ENCODE measurements at places on chromosomes 13 and 19.

DNA sequence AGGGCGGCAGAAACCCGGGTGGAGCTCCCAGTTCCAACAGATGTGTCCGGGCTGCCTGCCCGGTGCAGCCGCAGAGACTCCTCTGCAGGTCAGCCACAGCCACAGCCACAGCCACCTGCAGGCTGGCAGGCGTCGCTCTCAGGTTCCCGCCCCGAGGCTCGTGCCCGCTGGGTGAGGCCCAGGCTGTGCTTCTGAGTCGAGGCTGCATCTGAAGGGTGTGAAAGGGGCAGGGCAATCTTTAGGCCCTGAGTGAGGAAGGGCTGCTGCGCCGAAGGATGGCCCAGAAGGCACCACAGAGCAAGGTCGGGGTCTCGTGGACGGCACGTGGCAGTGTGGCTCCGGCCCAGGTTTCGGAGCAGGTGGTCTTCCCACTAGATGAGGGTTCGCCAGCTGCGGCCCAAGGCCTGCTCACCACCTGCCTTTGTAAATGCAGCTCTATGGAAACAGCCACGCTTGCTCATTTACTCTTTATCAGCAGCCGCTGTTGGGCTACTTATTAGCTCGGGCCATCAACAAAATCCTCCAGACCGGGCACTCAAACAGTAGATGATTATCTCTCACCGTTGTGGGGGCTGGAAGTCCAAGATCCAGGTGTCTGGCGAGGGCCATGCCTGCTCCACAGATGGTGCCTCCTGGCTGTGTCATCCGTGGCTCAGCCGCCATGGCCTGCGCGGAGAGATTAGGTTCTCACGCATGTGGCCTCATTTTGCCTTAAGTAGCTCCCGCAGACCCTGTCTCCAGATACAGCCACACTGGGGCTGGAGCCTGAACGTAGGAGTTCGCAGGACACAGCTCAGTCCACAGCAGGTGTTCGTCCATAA is 40.3 kb upstream of the TFDP1 start:
- no peak for DNase-seq

DNA sequence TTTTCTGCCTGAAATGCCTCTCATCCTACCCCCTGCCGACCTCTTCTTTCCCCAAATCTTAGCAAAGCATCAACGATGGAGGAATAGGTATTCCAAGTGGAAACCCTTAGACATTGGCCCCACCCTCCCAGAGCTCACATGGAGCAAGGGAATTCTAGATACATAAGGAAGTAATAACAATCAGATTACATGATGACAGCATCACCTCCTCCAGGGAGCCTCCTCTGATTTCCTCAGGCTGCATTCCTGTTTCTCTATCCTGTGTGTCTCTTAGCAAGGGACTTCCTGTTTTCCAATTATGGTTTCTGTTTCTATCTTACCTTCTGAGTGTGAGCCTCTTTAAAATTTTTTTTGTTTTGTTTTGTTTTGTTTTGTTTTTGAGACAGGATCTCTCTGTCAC is 246.6 kb downstream of the TSHZ3 start:
- DNase-seq = no peak

GRCh38 chr19:54209811-54210494 is 9.3 kb downstream of the RPS9 start:
- DNase-seq = no peak

GRCh38 chr19:38812009-38812840 is 520 bp downstream of the LGALS4 start:
- no peak for DNase-seq

- no peak for DNase-seq
Measured at GRCh38 chr13:96238861-96239260, 149.0 kb downstream of the HS6ST3 start.

DNA sequence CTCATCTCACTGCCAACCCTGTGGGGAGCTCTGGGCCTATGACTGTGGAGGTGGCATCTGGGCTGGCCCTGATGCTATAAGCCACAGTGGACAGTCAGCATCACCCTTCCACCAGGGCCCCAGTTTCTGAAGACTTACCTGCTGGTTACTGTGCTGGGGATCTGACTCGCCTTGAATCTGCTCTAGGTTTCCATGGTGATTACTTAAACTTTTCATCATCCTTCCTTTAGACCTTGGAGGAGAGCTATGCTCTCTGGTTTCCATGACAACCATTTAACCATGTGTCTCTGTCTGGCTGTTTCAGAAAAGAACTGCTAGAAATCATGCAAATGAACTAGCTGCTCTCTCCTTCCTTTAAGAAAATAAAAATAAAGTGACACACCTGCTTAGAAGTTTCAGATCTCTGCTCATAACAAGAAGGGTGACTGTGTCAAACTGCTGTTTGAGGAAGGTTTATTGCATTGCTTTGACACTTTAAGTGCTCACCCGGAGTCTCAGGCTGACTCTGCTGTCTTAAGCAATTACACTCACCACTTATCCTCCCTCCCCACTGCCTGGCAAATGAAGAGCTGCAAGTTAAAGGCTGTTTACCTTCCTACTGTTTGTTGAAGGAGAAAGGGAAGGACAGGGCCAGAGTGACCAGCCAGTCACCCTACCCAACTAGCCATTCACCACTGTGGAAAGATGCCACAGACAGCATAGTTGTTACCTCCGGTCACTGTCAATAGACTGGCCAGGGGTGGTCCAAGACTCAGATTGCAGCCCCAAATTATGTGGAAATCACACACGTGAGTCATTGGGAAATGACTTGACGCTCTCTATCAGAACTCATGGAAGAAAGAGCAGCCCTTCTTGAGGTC is 87.6 kb downstream of the HSPH1 start:
- DNase-seq = no peak

GRCh38 chr19:35890113-35890650 is 10.2 kb downstream of the NFKBID start:
- no peak for DNase-seq

GRCh38 chr19:28519952-28520861 is 692.7 kb downstream of the UQCRFS1 start:
- DNase-seq = no peak

DNA sequence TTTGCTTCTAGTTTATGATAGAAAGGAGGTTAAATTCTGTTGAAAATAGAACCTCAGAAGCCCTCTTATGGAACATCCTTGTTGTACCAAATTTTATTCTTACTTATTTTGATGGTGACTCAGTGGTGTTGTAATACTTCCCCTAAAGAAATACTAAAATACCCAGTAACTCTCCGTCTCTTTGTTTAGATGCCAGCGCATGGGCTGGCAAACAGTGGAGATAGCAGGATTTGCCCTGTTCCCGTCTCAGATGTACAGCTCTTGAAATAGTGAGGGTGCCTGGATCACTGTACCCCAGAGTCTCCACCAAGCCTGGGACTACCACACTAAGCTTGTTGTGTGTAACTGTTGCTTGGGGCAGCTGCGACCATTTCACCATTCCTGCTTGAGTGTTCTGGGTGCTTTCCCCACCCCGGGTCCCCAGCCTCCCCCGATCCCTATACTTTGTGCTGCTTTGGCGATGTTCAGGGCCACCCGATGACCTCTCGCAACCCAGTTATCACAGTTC is 67.0 kb upstream of the TEX29 start:
- no peak for DNase-seq

DNA sequence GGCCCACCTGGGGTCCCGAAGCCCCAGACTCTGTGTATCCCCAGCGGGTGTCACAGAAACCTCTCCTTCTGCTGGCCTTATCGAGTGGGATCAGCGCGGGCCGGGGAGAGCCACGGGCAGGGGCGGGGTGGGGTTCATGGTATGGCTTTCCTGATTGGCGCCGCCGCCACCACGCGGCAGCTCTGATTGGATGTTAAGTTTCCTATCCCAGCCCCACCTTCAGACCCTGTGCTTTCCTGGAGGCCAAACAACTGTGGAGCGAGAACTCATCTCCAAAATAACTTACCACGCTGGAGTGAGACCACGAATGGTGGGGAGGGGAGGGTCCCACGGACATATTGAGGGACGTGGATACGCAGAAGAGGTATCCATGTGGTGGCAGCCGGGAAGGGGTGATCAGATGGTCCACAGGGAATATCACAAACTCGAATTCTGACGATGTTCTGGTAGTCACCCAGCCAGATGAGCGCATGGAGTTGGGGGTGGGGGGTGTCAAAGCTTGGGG is 1.0 kb upstream of the ICAM5 start:
- DNase-seq = no peak

DNA sequence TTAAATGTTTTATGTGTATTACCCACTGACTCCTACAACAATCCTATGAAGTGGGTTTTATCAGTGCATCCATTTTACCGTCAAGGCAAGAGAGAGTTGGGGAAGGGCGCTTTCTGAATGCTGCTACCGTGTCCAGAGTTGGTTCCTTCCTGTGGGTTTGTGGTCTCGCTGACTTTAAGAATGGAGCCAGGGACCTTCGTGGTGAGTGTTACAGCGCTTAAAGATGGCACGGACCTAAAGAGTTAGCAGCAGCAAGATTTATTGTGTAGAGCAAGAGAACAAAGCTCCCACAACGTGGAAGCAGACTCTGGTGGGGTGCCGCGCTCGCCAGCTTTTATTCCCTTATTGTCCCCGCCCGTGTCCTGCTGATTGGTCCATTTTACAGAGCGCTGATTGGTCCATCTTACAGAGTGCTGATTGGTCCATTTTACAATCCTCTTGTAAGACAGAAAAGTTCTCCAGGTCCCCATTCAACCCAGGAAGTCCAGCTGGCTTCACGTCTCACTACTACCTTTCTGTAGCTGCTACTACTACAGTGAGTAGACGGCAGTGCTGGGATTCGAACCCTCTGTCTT is 6.1 kb downstream of the OSCAR start:
- DNase-seq = no peak

DNA sequence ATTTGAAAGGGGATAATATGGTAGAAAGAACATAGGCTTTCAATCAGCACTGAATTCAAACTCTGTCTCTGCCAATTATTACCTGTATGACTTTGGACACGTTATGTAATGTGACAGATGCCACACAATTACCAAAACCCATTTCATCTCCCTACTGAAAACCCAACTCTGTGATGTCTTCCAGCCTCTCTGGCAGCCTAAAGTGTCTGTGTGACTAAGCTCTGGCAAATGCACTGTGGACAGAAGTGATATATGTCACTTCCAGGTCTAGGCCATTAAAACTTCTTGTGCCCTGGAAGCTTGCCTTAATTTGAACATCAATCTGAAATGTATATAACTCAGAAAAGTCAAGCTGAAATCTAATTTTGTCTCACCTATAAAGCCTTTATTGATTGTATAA is 552.0 kb downstream of the RFC3 start:
- no peak for DNase-seq

DNA sequence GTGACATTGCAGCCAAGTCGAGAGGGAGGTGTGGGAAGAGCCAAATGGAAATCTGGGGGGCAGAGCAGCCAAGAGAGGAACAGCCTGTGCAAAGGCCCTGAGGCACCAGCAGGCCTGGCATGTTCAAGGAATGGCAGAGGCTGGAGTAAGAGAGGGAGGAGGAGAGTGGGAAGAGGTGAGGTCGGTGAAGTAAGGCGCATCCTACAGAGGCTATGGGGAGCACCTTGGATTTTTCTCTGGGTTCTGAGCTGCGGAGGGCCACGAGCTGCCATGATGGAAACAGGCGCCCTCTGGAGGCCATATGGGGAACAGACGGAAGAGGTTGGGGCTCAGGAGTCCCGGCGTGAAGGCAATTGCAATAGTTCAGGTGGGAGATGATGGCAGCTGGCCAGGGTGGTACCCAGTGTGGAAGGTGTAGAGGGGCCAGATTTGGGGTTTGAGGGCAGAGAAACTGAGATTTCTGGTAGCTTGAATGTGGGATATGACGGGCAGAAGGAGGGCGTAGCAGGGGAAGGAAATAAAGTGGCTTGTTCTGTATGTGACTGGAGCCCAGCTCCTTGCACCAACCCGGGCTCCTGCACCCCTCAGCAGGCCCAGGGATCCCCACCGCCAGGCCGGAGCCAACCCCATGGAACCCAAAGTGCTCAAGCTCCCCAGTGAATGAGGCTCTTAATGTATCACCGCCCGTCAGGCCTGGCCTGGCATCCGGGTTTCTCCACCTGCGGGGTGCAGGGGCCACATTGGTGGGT is 20.5 kb upstream of the STRN4 start:
- DNase-seq = no peak

- DNase-seq = no peak
Measured at GRCh38 chr13:30124131-30124768, 183.1 kb downstream of the KATNAL1 start.

- DNase-seq = no peak
Measured at GRCh38 chr19:47190167-47190727, 40.8 kb downstream of the BBC3 start.

GRCh38 chr13:62563251-62563650 is 1147.6 kb upstream of the PCDH20 start:
- DNase-seq = no peak

- no peak for DNase-seq
Measured at GRCh38 chr13:40047322-40047771, 391.9 kb downstream of the COG6 start.

- DNase-seq = no peak
Measured at GRCh38 chr19:30159636-30160035, 212.5 kb upstream of the ZNF536 start.

- no peak for DNase-seq
Measured at GRCh38 chr13:49690133-49690994, 922 bp downstream of the EBPL start.

DNA sequence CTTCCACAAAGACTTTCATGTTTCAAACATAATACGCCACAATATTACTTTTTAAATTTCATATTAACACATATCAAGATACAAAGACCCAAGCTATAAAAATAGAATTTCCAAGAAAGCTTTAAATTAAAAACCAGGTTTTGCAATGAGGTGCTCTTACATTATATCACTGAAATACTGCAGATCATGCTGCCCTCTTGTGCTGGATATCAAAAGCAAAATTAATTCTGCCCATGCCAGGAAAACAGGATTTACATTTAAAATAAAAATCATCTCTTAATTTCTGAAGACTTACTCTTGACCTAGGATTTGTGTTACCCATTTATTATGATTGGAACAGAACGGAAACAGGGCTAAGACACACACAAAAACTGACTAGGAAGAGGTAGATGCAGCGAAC is 145.0 kb downstream of the ABCC4 start:
- no peak for DNase-seq

GRCh38 chr19:8132858-8133458 is 16.4 kb downstream of the FBN3 start:
- DNase-seq = no peak

DNA sequence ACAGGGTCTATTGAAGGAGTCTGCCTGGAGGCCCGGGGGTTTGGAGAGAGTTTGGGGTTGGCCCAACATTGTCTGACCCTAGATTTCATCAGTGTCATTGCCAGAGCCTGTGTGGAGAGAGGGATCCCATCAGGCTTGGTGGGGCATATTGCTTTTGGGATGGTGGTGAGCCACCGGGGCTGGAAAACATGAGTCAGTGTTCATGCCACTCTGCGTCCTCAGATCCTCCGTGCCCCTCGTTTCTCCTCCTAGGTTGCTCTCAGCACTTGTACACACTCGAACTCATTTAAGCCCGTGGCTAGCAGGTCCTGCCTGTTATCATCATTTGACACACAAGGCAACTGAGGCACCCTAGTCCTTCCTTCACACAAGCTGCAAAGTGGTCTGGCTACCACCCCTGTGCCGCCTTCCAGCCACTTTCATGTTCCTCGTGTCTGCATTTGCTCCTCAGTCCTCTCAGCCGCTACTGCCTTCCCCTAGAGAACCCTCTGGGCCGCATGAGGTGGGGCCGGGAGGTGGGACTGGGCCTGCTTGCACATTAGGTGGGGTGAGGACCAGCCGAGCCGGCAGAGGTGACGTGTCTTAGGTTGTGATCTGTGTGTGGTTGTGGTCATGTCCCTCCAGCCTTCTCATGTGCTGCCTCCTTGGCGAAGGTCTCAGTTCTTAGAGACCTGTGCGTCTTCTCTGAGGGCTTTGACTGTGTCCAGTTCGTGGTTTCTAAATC is 3.6 kb downstream of the NACC1 start:
- no peak for DNase-seq

- DNase-seq = no peak
Measured at GRCh38 chr13:48770372-48770771, 116.6 kb downstream of the CYSLTR2 start.

Measured in activated CD8-positive, alpha-beta memory T cell treated with anti-CD3 and anti-CD28 coated beads for 1 hour (primary cell).